Posterior vena cava (tissue), 2 donors: ENCODE measurements at places on chromosomes 5 and 9. TPM values are rescaled to one million over a fixed set of nuclear protein-coding genes. Genes with fewer than 3 reads are reported as not detected.

Gene CDH9
- total RNA-seq = not detected

Gene NDST1
- 68.8 TPM for total RNA-seq

Gene AK1
- 65.7 TPM for total RNA-seq

Gene QRFP
- total RNA-seq = not detected

Gene F2RL1
- total RNA-seq = 1.4 TPM

GRCh38 chr5:126101901-126102300, 321.3 kb upstream of the GRAMD2B start:
- no peak for DNase-seq

GRCh38 chr9:134174073-134174449, 9.7 kb upstream of the RNU6ATAC start:
- no peak for DNase-seq

DNA sequence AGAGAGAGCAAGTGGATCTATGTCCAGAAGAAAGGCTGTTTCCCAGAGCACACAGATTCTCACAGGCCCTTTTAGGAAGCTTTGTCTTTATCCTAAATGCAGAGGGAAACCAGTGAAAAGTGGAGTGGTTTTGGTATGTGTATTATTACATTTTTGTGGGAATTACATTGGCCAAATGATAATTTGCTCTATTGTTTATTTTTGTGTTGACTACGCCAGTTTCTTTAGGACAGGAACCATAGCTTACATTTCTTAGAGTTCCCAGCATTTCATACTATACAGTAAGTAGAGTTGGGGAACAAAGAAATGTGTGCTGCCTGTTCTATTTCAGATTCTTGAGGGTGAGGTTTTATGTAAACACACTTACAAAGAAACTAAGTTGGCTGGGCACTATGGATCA, 29.4 kb upstream of the SPATA31D4 start:
- DNase-seq = no peak

GRCh38 chr9:134036130-134036529, 10.8 kb downstream of the BRD3OS start:
- DNase-seq = no peak

- DNase-seq = no peak
Measured at GRCh38 chr5:58875599-58875998, 292.7 kb downstream of the RAB3C start.

DNA sequence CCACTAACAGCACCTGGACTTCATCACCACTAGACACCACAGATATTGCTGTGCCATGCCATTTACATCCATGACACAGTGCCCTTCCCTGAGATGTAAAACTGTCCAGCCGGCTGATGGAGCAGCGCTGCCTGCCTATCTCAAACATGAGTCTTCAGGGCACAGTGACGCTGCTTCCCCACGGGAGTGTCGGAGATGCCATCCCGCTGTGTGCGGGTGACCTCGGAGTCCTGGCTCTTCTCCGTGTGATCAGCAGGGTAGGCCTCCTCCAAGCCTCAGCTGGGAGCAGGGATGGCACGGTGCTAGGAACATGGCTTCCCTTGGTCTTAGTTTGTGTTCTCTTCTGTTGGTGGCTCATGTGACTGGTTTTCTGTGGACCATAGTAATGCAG, 130.3 kb upstream of the FAM120A start:
- DNase-seq = peak; percentile 31

GRCh38 chr9:104970271-104970987, 42.5 kb upstream of the ABCA1 start:
- DNase-seq = no peak

DNA sequence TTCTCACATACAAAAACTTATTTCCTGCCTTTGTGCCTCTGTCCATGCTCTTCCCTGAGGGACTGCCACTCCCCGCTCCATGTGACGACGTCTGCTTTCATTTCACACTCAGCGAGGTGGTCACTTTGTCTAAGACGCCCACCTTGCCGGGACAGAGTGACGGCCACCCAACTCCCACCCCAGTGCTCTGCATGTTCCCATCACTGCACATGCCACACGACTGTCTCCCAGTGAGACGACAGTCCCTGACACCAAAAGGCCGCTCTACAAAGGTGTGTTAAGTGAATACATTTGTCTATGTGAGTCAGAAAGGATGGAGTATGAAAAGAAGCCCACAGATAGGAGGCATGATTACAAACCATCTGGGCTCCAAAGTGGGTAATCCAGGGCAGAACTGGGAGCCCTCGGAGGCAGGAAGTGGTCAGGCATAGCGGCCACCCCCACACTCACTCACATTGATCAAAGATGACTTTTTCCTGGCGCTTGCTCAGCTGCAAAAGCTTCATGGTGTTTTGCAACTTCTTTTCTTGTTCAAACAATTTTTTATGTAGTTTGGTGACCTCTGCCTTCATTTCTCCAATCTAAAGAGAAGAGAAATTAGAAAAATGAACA, 185.8 kb downstream of the CDK5RAP2 start:
- peak; percentile 35 for DNase-seq

GRCh38 chr9:33185858-33186257, 18.7 kb upstream of the B4GALT1 start:
- DNase-seq = no peak

- DNase-seq = no peak
Measured at GRCh38 chr5:148687427-148687826, 33.1 kb upstream of the HTR4 start.

GRCh38 chr5:141486091-141486490, 1.3 kb downstream of the PCDHGC4 start:
- DNase-seq = no peak

- DNase-seq = no peak
Measured at GRCh38 chr9:78909566-78909965, 612.6 kb downstream of the PSAT1 start.

DNA sequence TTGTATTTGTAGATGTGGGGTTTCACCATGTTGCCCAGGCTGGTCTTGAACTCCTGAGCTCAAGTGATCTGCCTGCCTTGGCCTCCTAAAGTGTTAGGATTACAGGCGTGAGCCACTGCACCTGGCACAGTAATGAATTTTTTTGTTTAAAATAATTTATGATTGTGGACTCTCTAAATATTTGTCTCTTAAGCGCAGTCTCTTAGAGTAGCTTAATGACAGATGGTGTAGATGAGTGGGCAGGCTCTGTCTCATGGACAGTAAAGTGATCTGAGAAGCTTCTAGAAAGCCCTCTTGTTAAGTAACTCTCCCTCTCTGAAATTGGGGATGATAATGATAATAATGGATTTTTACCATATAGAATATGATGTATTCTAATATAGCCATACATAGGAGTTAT, 47.5 kb upstream of the KIAA1958 start:
- DNase-seq = no peak
